ENCODE measurements at places on chromosomes 1 and 21. TPM values are rescaled to one million over a fixed set of nuclear protein-coding genes. Genes with fewer than 3 reads are reported as not detected.

ATAD3C gene
- total RNA-seq = 2.9 TPM

ELF3 gene
- 2.0 TPM for total RNA-seq

KRTAP11-1 gene
- not detected for total RNA-seq

PGLYRP3 gene
- not detected for total RNA-seq

BSND gene
- total RNA-seq = 0.07 TPM

ITLN1 gene
- not detected for total RNA-seq

C21orf58 gene
- total RNA-seq = 5.9 TPM

RHCE gene
- not detected for total RNA-seq

GRCh38 chr21:25556091-25556490, 51.2 kb downstream of the MRPL39 start:
- H3K27me3 ChIP-seq = no peaks in the 10 kb centered on the region
- H3K27ac ChIP-seq = no peak overlapping the region
- H3K4me1 ChIP-seq = peaks cover 13% of the 10 kb centered on the region
- no peak for DNase-seq
- H3K4me3 ChIP-seq = no peak overlapping the region

- no peaks in the 10 kb centered on the region for H3K36me3 ChIP-seq
- peak overlapping the region; percentile 88 for H3K4me3 ChIP-seq
- peaks cover 17% of the 10 kb centered on the region for H3K27me3 ChIP-seq
- DNase-seq = no peak
Measured at GRCh38 chr1:226100436-226101391, 38.2 kb downstream of the H3-3A start.

- peak overlapping the region; percentile 60 for H3K27ac ChIP-seq
- no peaks in the 10 kb centered on the region for H3K27me3 ChIP-seq
- H3K36me3 ChIP-seq = peaks cover 10% of the 10 kb centered on the region
- peaks cover 24% of the 10 kb centered on the region for H3K4me1 ChIP-seq
- DNase-seq = no peak
- H3K4me3 ChIP-seq = no peak overlapping the region
Measured at GRCh38 chr1:40740039-40740996, 43.3 kb upstream of the KCNQ4 start.

DNA sequence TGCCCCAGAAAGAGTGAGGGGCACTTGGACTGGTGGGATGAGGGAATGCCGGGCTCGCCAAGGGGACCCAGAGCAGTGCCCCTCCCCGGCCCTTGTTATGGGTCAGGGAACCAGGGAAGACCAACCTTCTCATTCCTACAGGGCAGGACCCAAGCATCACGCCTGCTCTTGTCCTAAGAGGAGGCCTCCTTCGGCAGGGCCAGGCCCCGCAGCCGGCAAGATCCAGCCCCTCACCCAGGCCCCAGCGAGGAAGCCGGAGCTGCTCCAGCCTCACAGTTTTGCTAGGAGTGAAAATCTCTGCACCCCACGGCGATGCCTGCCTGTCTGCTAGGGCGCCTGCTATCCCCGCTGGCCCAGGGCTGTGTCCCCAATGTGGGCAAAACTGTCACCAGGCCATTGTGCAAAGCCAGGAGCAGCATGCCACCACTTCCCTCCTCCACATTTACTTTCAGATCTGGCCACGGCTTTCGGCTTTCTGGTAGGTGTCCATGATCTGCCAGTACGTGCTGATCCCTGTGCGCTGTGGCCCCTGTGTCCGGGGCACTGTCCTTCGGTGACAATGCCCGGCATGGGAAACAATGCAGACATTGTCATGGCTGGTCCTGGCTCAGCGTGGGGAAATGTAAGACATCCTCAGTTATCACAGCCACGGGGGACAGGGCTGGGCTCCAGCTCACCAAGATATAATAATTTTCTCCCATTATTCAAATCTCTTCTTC, 9.6 kb downstream of the ACTRT2 start:
- H3K36me3 ChIP-seq = no peaks in the 10 kb centered on the region
- peaks cover 14% of the 10 kb centered on the region for H3K4me1 ChIP-seq
- no peak overlapping the region for H3K27ac ChIP-seq

DNA sequence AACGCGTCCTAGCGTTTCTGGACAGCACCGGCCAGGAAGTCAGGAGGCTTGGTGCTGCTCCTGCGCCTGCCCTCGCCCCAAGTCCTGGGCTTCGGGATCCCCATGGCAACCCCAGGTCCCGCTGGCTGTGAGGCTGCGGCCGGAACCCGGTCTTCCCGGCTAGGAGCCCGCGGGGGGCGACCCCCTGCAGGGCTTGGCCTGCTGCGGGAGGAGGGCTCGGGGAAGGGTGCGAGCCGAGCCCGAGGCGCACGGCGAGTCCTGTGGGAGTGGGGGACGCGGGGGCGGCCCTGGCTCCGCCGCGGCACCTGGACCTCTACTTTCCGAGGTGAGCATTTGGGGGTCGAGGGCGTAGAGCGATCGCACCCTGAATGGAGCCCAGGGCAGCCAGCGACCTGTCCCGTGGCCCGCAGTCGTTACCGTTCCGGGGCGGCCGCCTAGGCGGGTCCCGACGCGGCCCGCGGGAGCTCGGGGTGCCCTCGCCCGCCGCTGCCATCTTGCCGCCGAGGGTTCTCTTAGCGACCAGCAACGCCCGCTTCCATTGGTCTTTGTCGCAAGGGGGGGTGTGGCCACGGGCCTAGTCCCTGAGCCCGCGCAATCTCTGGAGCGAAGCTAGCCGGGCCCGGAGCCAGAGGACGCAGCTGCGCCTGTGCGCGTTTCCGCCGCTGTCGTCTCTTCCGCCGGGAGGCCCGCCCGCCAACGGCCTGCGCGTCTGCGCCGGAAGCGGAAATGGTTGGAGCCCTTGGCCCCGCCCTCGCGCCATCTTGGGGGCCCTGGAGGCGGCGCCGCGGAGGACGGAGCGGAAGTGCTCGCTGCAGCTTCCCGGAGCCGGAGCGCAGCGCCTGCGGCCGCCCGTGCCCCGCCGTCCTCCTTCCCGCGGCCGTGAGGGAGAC, at the start of the genes MORN1 and RER1:
Gene MORN1, minus strand, starts transcription at position 514 of the 890 bp plus-strand sequence. Its CDS starts 21 bp downstream, at position 493.
Gene RER1, plus strand, starts transcription at position 801 of the 890 bp plus-strand sequence. CDS start 3,950 bp downstream, outside the sequence.
- H3K4me1 ChIP-seq = peaks cover 24% of the 10 kb centered on the region
- peak within 1 kb of the TSS; percentile 87 for H3K27ac ChIP-seq
- peaks cover 2% of the 10 kb centered on the region for H3K36me3 ChIP-seq
- H3K27me3 ChIP-seq = no peaks in the 10 kb centered on the region

DNA sequence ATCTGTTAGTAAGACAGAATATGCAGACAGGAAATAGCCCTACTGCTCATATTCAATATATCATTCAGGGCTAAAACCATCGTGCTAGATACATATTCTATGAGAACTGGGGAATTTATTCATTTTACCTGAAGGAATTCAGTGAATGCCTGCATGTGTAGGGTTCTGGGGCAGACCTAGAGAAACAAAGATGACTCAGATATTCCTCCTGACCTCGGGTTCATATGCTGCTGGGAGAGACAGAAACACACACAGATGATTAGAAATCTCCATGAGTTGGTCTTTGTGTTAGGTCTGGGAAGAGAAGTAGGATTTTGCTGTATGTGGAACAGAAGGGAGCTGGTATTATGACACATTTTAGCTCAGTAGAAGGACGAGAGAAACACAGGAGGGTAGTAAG, 176.5 kb upstream of the ST6GALNAC5 start:
- no peaks in the 10 kb centered on the region for H3K4me1 ChIP-seq
- H3K27me3 ChIP-seq = peaks cover 6% of the 10 kb centered on the region
- no peak overlapping the region for H3K4me3 ChIP-seq
- no peak for DNase-seq
- H3K27ac ChIP-seq = no peak overlapping the region
- no peaks in the 10 kb centered on the region for H3K36me3 ChIP-seq

GRCh38 chr1:178341261-178341956, 155.4 kb downstream of the CLEC20A start:
- no peak overlapping the region for H3K4me3 ChIP-seq
- DNase-seq = no peak
- no peaks in the 10 kb centered on the region for H3K36me3 ChIP-seq
- no peaks in the 10 kb centered on the region for H3K4me1 ChIP-seq
- no peak overlapping the region for H3K27ac ChIP-seq

- peaks cover 46% of the 10 kb centered on the region for H3K27me3 ChIP-seq
- H3K4me3 ChIP-seq = no peak overlapping the region
- H3K4me1 ChIP-seq = peaks cover 6% of the 10 kb centered on the region
- DNase-seq = no peak
- H3K36me3 ChIP-seq = no peaks in the 10 kb centered on the region
- H3K27ac ChIP-seq = no peak overlapping the region
Measured at GRCh38 chr1:22592919-22593790, 29.9 kb downstream of the EPHA8 start.

Data from T-helper 17 cell (primary cell).